CD4-positive, alpha-beta T cell treated with Interleukin-17A for 4 hours (primary cell): ENCODE measurements at places on chromosomes 2 and 18.
A peak's percentile ranks its signal among the peaks of the same experiment; 100 is the strongest.

DNA sequence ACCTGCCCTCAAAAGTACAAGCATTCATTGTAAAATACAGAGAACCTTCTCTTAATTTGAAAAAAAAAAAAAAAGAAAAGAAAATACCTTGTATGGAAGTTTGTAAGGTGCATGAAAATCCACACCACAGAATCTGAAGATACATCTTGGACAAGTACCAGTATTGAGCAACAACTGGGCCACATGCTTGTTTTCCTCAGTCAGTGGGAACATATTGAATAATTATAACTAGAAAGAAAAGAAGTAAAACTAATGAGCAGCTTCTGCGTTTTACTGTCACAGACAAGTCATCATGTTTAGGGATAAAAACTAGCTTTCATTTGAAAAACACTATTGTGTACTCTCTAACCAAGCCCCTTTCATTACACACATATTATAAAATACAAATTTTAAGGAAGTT is 5.8 kb upstream of the PEX13 start:
- no peak for DNase-seq

- no peak for DNase-seq
Observed at GRCh38 chr2:130963196-130963848, 126.6 kb downstream of the ARHGEF4 start.

- no peak for DNase-seq
Observed at GRCh38 chr2:42001711-42002201, 46.1 kb upstream of the PKDCC start.

GRCh38 chr2:28394997-28395333 is 2.3 kb downstream of the FOSL2 start:
- no peak for DNase-seq

DNA sequence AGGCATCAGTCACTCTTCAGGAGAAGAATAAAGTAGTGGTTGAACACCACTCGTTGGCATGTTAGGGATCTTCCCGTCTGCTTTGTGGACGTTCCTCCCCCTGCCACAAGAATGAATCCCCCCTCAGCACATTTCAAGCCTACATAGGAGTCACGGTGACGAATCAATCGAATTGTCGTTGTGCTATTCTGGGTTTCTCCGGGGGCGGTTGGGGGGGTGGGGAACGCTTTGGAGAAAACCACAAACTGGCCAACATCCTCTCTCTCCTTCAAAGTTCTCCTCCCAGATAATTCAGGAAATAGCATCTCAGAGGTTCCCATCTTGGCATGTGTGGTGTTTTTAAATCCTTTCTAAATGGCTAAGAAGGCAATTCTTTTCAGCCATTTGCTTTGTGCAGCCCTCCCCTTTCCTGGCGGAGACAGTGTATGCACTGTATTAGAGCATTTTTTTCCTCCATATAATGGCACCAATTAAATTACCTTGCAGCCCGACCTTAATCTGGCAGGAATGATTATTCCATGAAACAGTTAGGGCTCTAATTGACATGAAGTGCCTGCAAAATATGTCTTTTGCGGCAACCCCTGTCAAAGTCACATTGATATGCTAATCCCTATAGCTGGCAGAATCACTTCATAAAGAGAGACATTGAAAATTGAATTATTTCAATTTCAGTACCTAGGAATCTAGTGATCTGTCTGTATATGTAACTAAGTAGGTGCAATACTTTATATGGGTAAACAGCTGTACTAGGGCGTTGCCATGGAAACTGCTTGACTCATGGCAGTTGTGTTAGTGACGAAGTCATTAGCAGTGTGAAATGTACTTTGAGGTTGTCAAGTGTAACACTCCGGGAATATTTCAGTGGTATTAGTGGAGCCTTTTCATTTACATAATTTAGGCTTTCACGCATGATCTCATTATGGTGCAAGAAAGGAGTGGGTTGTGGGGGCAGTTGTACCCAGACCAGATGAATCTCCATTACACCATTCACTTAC is 323.4 kb upstream of the SLC14A2 start:
- DNase-seq: no peak

- no peak for DNase-seq
Observed at GRCh38 chr2:179336782-179337534, 72.3 kb upstream of the SESTD1 start.

GRCh38 chr2:190655570-190655969 is 6.7 kb downstream of the NAB1 start:
- DNase-seq: no peak

- peak; percentile 39 for DNase-seq
Observed at GRCh38 chr2:149561309-149561926, 26.2 kb downstream of the MMADHC start.

GRCh38 chr18:13425357-13426091 is 207.0 kb downstream of the LDLRAD4 start:
- peak; percentile 63 for DNase-seq

- no peak for DNase-seq
Observed at GRCh38 chr2:212495046-212495445, 43.6 kb downstream of the ERBB4 start.

DNA sequence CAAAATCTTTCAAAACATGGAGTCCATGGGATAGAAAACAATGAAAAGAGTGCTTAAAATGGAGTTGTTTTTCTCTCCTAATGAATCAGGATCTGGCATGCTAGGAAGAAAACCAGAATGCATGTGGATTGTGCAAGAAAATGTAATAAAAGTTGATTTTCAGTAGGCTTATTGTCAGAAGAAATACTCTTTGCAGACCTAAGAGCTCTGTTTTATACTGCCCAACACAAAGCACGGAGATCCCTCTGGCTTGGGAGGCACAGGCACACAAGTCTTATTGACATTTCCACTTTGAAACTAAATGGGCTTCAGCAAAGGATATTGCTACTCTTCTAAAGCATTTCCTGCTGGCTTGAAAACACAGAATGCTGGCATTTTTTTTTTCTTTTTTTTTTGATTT is 15.5 kb upstream of the DAPL1 start:
- no peak for DNase-seq

DNA sequence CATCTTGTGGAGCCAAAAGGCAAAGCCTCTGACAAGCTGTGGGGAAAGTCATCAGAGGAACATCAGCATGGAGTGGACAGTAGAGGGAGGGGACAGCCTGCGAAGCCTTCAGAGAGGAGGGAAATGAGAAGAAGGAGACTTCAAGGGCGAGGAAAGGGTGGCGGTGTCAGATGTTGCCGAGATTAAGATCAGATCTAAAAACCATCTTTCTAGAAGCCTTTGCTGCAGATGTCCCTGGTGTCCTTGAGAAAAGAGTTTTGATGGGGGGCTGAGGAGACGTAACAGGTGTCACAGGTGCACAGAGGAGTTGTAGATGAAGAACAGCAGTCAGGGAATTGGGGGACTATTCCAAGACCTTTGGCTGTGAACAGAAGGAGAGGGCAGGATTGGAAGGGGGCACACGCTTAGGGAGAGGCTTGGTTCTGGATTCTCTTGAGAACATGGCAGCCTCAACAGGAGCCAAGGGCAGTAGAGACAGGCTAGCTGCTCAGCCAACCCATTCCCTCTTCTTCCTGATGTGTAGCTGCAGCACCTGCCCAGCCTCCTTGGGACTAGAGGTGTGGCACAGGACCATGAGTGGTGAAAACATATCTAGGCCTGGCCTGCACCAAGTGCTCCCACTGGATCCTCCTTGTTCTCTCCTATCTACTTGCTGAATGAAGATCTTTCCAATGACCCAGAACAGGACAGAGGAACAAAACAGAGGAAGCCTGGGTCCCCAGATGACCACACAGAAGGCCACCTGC is 22.7 kb upstream of the NCL start:
- DNase-seq: no peak

DNA sequence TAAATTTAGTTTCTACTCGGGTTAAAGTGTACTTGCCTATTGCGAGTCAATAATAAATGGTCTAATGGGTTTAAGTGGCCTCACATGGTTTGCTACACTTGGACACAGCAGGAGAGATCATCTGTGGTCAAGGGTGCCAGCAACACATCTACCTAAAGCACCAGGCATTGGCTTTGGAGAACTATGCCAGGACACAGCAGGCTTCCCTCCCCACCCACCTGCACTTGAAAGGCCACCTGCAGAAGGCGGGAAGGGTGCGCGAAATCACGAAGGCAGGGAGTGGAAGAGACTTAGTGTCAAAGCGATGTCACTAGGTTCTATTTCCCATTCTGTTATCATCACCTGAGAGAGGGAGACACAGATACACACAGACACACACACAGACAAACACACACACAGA is 44.5 kb downstream of the MYT1L start:
- no peak for DNase-seq

- DNase-seq: no peak
Observed at GRCh38 chr2:50263728-50264127, 768.2 kb downstream of the NRXN1 start.

GRCh38 chr2:218291318-218292047 is 820 bp downstream of the TMBIM1 start:
- DNase-seq: peak; percentile 42

GRCh38 chr2:171210864-171211431 is 50.3 kb upstream of the TLK1 start:
- DNase-seq: peak; percentile 52

DNA sequence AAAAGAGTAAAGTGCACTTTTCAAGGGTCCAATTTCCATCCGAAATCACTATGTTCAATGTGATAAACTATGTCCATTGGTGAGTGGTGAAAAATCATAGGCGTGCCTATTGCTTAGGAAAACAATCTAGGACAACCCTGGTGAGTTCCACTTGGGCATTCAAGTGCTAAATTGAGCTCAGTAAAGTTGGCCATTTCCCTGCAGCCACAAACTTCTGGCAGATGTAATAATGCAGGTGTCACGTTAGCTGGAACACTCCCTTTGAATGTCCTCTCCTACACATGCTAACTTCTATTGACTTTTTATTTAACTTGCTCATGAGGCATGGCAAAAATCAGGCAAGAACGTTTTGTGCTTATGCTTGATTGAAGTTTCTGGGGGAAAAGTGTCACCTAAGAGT is 67.1 kb downstream of the CPS1 start:
- DNase-seq: no peak

- DNase-seq: no peak
Observed at GRCh38 chr2:11866358-11867335, 120.2 kb downstream of the LPIN1 start.

DNA sequence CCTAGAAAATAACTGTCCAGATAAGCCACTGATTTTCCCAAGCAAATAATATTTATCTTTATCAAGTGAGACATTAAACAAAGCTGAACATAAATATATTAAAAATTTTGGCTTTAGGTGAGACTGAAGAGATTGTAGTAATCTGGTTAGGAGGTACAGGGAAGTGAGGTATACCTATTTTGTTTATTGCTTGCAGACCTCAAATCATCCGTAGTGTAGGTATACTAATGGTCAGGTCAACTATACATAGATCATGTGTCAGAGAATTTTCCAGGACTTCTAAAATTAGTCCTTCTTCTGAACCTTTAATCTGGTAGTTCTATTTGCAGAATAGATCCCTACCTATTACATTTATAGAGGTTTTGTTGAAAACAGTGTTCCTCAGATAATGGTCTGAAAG is 41.5 kb downstream of the SP140 start:
- no peak for DNase-seq

- no peak for DNase-seq
Observed at GRCh38 chr2:102667072-102667471, 47.7 kb downstream of the SLC9A2 start.

DNA sequence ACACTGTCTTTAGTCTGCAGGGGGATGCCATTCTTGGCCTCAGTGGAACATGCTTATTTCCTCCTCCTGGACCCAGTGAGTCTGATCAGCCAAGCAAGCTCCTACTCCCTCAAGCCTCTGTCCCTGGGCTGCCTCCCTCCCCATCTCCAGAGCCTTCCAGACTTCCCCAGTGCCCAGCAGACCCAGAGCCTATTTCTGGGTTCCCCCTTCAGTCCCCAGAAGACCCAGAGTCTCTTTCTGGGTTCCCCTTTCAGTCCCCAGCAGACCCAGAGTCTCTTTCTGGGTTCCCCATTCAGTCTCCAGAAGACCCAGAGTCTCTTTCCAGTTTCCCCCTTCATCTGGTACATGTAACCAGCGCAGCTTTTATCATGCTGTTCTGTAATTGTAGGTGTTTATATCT is 17.0 kb upstream of the PKDCC start:
- no peak for DNase-seq

- DNase-seq: no peak
Observed at GRCh38 chr2:172021955-172022354, 22.2 kb downstream of the METAP1D start.

DNA sequence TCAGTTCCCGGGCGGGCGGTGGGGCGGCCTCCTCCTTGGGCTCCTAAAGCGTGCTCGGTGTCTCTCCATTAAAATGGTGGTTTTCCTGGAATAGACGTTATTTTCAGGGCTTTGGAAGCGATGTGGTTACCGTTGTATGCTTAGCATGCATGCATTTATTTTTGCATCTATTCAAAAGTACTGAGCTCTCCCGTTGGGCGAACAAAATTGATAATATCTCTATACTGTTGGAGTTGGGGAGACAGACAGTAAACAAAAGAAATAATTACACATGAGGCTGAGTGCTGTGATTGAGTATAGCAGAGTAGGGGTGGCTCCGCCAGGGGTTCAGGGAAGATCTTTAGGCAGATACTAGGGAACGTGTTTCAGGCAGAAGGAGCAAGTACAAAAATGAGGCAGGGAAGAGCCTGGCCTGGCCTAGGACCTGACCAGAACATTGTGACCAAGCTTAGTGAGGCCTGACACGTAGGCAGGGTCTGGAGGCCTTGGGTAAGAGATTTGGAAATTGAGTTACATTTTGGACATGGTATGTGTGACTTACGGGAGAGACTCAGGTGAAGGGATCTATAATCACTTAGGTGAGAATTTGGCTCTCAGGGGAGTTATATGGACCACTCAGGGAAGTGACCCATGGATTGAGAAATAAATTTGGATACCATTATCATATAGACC is 674 bp downstream of the NCAPH start:
- no peak for DNase-seq

GRCh38 chr18:10442551-10442971 is 11.9 kb upstream of the APCDD1 start:
- DNase-seq: no peak

GRCh38 chr18:60466677-60467076 is 94.1 kb upstream of the MC4R start:
- no peak for DNase-seq

- DNase-seq: no peak
Observed at GRCh38 chr2:181174611-181175580, 194.5 kb downstream of the UBE2E3 start.

DNA sequence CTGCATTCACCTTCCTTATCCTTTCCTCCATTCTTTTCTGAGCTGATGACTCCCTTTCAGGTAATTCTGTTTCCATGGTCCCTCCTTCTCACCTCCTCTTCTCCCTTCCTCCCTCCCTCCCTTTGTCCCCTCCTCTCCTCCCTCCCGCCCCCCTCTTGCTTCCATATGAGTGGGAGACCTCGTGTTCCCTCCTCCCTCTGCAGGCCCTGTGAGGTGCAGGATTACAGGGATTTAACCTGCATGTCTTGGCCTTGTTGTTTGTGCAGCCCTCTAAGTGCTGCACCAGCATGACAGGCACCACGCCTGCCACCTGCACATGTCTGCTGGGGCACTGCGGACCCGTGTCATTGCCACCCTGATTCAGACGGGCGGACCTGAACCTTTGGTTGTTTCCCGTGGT is 103.1 kb downstream of the SNTG2 start:
- DNase-seq: no peak
